ENCODE measurements at places on chromosomes 6 and 20.

DNA sequence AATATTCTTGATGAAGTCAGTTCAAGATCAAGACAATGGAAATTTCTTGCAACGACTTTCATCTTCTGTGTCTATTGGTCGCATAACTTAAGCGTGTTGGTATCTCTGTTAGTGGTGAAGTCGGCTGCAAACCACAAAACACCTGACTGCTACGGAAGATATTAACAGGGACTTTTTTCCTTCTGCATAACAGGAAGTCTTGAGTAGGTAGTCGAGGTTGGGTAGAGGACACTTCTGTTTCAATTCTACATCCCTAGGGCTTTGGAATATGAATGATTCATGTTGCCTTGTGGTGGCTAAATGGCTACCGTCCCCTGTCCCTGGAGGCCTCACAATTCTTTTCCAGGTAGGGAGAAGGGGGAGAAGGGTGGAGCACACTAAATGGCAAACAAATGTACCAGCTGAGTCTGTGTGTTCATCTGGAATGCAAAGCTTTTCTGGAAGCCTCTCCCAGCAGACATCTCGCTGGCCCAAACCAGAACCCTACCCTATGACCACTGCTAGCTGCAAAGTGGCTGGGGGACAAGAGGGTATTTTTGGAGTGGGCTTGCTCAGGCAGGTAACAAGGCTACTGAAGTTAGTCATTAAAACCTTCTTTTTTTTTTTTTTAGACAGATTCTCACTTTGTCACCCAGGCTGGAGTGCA, 34.6 kb upstream of the NKX2-2 start:
- DNase-seq = no peak

DNA sequence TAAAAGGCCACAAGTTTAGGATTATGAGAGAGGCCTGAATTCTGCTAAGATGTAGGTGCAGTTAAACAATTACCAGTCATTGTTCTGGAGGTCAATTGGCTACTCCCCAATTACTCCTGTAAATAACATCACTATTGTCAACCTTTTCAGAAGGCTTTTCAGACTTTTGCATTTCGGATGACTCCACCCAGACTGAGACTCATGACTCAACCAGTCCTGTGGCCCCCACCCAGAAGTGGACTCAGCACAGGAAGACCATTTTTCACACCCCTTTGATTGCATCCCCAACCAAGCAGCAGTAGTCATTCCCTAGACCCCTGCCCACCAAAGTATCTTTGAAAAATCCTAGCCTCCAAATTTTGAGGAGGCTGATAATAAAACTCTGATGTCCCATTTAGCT, 139.3 kb upstream of the SLC22A16 start:
- no peak for DNase-seq

GRCh38 chr6:48889429-48889828, 573.6 kb downstream of the MMUT start:
- DNase-seq = no peak

DNA sequence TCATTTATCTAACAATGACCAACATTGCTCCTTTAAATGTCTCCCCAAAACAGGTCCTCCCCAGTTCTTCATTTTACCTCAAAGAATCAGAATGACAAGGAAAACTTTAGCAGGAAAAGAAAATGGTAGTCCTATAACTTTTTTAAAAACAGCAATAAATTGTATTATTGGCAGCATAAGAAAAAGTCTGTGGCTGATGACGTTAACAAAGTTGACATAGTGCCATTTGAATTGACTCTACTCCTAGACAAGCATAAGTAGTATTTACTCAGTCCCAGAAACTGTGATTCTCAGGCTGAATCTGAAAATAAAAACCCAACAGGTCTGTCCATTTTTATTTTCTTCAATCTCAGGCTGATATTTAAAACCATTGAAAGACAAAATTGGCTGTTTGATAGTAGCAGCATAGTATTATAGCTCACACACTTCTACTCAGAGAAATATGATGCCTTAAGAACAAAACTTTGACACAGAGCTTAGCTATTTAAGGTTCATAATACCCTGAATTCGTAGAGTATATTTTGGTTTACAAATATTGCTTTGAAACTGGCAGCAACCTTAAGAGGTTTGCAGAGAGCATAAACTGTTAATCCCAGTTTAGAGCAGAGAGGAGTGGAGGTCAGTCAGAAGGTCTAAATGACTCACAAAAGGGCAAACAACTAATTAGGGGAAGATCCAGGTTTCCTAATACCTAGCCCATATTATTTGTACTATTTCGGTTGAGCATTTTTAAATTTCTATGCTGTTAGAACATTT, 35.0 kb upstream of the TENT5A start:
- DNase-seq = peak; percentile 83

- no peak for DNase-seq
These were observed 31.4 kb downstream of the PRDM1 start for GRCh38 chr6:106117579-106117978.

GRCh38 chr6:10520468-10520867, 683 bp upstream of the GCNT2 start:
- peak; percentile 30 for DNase-seq

DNA sequence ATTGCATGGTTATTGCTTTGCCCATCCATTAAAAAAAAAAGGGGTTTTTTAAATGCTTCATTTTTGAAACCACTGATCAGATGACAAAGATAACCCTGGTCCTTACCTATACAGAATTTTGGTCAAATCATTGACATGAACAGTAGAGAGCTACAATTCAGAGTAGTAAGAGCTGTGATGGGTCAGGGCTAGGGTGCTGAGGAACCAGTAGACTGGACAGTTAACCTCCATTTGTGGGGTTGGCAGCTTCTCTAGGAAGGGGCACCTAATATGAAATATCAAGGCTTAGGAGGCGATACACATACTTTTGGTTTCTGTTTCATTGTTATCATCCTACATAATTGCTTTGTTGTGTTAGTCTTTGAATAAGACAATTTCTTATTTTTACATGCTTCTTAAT, 55.1 kb downstream of the ORC3 start:
- DNase-seq = no peak

DNA sequence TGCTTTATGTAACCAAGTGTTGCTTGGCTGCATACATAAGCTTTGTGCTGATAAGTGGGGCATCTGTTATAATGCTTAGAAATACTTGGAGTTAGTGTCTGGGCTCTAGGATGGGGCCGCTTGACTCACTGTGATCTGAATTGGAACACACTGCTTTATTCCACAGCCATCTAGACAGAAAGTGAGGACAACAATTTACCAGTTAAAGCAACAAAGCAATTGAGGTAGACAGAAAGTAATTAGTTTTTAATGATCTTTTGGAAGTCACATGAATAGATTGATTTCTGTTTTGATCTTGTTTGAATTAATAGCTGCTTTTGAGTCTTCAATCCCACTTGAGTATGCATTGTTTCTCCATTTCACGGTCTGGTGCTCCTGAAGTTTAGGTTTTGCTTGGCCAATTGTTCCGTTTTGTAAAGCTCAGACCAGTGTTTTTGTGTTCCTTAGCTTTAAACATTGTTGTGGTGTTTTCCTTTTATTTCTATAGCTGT, 157.5 kb downstream of the TRMT11 start:
- peak; percentile 65 for DNase-seq

DNA sequence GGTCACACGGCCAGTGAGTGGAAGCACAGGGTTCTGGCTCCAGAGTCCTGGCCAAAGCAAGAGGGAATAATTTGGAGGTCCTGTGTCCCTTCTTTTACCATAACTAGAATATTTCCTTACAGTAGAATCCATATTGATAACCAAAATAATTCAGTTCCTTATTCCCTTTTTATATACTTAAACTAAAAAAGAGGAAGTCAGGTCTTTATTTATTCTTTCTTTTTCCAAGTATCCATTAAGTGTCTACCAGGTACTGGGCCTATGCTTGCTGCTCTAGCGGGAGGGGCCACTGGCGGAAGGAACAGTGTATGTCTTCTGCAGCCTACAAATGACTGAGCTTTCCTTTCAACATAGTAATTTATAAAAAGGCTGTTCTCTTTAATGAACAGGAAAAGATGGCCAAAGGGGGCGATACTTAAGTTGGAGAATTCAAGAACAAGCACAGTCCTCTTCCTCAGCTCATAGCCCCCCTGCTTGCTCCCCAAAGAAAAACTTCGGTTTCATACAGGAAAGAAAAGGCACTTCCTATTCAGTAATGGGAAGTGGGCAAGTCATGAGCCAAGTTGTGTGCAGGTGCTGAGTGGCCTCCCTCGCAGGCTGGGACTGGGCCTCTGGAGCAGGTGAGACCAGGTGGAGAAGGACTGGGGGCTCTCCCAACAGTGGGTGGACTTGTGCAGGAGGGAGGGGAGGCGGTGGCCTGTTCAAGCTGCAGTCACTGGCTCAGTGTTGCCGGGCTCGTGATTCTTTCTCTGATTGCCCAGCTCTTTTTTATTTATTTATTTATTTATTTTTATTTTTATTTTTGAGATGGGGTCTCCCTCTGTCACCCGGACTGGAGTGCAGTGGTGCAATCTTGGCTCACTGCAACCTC, 110.9 kb downstream of the ARMC2 start:
- DNase-seq = no peak

- peak; percentile 7 for DNase-seq
These were observed 154.5 kb downstream of the QRSL1 start for GRCh38 chr6:106783640-106784566.

DNA sequence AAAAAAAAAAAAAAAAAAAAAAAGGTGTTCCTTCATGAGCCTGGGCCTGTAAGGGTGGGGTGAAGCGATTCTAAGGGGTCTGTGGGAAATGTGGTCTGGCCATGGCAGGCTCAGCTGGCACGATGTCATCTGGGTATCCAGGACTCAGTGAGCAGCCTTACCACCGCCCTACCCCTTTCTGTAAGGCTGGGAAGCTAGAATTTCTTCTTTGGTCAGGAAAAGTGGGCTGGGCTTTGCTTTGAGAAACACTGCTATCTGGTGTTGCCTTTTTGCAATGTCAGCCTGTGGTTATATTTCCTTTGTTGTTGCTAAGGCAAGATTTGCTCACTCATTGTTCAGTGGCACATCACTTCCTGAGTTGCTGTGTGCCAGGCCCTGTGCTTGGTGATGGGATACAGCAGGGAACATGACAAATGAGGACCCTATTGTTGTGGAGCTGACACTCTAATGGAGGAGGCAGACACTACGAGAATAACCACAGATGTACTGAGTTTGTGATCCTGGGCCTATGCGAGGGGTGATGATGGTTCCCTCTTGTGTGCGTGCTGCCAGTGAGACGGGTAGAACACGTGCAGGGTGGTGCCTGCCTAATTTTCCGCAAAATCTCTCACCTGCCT, 45.9 kb upstream of the ZNFX1 start:
- DNase-seq = peak; percentile 86

GRCh38 chr6:42819803-42820511, 38.1 kb downstream of the BICRAL start:
- peak; percentile 54 for DNase-seq

DNA sequence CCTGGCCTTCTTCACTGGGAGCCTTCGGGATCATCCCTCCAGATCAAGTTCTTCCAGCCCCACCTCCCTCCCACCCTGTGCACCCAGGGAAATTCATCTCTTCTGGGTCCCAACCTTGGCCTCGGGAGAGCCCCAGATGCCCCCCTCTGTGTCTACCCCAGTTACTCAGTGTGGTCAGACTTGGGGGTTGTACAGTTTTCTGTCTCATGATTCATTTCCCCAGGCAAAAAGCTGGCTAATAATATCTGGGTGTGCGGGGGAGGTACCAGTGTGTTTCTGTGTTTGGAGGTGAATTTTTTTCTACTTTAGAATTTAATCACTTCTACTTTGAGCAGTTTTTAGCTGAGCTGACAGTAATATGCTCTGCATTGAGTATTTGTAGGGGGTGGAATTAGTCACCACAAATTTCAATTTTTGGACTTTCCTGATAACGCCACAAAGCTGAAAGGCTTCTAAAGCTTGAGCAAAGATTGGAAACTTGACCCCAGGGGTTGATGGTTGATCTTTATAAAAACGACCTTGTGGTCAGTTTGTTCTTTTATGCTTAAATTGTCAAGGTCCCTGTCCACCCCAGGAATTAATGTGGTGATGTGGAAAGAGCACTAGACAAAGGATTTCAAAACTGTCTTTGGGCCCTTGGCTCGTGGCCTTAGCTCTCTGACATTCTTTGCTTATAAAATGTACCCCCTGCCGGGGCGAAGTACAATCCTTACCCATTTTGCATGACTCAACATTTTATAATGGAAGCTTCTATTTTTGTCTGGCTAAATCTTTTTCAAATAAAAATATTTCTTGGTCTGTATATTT, 284.7 kb upstream of the TAB2 start:
- peak; percentile 97 for DNase-seq

DNA sequence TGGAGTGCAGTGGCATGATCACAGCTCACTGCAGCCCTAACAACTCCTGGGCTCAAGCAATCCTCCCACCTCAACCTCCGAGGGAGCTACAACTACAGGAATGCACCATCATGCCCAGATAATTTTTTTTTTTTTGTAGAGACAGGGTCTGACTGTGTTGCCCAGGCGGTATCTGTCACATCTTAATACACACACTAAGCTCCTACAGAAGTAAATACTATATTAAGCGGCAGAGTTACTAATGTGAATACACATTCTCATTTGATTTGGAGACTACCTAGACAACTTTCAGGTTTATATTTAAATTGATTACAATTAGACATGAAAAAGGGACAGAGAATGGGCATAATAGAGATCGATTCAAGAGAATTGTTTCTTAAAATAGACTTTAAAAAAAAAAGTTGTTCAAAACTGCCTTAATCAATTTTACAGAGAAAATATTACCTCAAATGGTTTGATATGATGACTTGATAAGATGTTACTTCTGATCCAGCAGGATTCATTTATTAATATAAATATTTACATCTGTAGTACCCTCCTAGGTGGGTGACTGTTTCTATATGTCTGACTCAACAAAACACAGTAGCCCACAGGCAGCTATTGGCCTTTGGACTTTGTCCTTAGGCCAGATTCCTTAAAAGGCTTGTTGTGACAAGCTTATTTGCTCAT, 7.1 kb upstream of the LOC128125822 start:
- DNase-seq = no peak

DNA sequence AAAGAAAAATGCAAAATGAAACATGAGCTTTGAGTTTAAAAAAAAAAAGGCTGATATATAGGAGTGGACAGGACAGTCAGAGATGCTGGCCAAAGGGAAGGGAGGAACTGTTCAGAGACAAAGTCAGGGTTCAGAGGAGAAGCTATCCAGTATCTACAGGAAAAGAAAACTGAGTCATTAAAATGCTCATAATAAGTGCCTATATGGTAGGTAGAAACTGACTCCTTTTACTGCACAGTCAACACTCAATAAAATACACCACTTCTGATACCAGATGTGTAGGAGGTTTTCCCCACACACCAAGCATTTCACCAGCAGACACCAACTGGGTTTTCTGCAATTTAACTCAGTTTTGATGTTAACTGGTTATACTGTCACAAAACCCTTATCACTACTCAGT, 32.9 kb downstream of the FRK start:
- DNase-seq = no peak

DNA sequence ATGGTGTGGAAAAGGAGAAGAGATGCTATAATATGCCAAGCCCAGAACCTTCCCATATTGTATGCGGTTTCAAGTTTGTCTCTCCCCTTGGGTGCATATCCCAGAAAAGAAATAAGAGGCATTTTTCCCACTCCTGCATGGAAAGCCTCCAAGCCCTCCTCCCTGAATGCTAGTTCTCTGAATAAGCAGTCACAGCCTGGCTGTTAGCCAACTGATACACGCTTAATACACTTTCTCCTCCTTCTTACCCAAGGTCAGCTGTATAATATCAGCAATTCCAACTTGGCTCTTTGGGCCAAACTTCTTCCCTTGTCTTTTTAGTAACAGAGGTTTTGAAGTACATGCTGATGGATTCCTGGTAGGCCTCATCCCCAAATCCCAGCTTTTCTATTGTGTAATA, 440.1 kb downstream of the EPHA7 start:
- peak; percentile 19 for DNase-seq
